Neuronal stem cell (in vitro differentiated cells): ENCODE measurements at places on chromosomes 12 and 14.

DNA sequence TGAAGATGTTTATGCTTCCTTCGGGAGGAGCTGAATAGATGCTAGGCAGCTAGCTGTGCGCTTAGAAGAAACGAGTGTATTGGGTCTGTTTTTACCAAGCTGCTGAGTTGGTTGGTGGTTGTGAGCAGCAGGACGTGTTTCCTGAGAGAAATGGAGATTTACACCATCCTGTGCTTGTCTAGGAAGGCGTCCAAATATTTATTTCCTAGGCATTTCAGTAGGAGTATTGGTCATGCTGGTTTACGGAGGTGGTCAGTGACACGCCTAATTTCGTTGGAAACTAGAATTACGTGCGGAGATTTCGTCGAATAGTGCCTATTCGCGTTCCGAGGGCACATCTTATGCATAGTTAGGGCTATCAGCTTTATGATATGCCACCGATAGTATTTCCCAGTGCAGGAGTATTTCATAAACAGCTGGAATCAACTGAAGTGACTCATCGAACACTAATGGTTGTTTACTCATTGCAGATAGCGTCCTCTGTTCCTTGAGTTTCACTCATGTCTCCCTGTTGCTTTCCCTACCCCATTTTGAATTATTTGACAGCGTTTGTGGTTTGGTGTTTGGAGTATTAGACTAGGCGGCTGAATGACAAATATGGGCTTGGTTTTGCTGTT lies 780 bp downstream of the TBC1D15 start:
- DNase-seq: no peak

DNA sequence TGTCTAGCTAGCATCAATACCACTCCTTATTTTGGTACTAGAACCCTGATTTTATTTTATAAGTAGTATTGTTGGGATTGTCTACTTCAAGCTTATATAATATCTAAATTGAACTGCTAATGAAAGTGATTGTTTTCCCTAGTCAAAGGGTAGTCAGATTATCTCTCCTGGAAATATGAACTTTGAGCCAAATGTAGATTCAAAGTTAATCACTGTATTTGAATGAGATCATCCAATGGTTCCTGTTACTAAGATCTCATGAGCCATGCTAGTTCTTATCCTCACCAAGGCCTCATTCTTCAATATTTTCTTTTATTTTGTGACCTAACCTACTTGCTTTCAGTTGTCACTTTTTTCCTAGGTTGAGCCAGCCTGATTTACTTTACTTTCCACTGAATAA lies 276.7 kb downstream of the RASSF9 start:
- DNase-seq: no peak

DNA sequence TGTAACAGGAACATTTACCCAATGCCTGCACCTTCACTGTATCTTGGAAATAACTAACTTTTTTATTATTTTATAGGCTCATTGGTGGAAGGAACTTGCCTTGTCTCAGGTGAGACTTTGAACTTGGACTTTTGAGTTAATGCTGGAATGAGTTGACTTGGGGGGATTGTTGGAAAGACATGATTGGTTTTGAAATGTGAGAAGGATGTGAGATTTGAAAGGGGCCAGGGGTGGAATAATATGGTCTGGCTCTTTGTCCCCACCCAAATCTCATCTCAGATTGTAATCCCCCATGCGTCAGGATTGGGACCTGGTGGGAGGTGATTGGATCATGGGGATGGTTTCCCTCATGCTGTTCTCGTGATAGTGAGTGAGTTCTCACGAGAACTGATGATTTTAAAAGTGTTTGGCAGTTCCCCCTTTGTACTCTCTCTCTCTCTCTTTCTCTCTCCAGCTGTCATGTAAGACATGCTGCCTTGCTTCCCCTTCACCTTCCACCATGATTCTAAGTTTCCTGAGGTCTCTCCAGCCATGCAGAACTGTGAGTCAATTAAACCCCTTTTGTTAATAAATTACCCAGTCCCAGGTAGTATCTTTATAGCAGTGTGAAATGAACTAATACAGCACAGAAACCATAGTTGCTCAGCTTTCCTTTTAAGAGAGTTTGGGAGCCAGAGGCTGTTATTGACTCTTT lies 244.1 kb downstream of the BTG1 start:
- no peak for DNase-seq

DNA sequence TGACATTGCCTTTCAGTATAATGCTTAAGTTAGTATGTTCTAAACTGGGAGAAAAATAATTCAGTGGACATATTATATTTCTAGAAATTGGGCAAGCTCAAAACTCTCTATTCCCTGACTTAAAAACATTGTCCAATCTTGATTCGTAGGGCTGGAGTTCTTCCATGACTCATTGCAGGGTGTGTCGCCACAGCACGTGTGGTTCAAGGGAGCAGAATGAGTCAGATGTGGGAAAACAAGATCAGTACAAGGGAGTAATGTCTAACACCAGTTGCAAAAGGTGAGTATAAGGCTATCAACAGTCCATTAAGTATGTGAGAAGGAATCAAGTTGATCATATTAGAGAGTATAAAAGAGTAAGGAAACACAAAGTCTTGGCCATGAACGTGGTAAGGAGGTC lies 887.0 kb downstream of the TMTC2 start:
- no peak for DNase-seq
